ENCODE measurements at places on chromosomes 4 and X.

- no peak for DNase-seq
These were observed 95.7 kb upstream of the AFAP1 start for GRCh38 chr4:8035371-8035780.

GRCh38 chr4:2341261-2341841 lies 77.1 kb downstream of the ZFYVE28 start:
- no peak for DNase-seq

DNA sequence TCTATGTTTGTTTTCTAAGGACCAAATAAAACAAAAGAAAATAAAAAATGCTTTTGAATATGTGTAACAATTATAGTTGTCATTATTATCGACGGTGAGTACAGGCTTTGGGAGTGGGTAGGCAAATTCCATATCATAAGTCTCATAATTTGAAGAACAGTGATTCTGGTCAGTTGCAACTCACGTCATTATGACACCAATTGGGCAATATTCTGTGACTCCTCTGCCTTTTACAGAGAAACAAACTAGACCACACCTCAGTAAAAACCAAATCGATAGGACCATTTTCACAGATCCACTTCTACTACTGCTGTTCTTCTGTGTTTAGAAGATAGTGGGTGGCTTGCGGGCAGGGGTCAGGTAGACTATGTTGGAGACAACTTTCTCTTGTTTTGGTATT lies 250.1 kb downstream of the C4orf33 start:
- DNase-seq, result no peak

DNA sequence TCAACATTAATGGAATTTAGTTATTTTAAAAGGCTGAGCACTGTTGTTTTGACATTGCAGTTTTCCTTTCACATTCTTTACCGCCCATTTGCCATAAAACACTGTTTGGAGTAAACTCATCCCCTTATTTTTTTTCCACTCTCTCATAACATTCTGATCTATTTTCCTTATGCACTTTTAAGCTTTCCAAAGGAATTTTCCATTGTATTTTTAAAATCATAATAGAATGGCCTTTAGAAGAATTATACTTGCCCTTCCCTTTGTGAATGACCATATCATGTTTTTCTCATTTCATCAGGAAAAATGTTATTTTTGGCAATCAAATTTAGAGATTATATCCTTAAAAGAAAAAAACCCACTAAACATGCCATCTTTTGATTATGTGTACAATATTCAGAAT lies 1074.2 kb downstream of the STIM2 start:
- no peak for DNase-seq

GRCh38 chrX:131646106-131646505 lies 102.2 kb downstream of the OR13H1 start:
- DNase-seq, result no peak

DNA sequence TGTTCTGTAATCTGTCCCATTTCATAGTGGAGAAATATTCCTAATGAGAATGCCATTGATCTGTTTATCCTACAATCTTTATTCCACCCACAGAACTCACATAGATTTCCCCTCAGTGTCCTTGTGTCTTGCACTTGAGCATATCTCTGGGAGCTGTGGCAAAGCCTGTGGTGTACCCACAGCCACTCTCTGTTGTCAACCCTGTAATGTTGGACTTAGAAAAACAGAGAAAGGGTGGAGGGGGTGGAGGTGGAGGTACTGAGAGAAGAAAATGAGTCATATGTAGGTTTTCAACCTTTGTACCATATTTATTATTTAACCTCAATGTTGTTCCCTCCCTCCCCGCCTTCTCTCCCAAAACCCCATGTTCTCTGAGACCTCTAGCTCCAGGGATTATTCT lies 46.9 kb upstream of the TLL1 start:
- DNase-seq, result no peak

- peak; percentile 3 for DNase-seq
These were observed 499.6 kb downstream of the ACTRT1 start for GRCh38 chrX:127552571-127552970.

GRCh38 chr4:94595880-94596483 lies 144.2 kb downstream of the PDLIM5 start:
- peak; percentile 65 for DNase-seq

DNA sequence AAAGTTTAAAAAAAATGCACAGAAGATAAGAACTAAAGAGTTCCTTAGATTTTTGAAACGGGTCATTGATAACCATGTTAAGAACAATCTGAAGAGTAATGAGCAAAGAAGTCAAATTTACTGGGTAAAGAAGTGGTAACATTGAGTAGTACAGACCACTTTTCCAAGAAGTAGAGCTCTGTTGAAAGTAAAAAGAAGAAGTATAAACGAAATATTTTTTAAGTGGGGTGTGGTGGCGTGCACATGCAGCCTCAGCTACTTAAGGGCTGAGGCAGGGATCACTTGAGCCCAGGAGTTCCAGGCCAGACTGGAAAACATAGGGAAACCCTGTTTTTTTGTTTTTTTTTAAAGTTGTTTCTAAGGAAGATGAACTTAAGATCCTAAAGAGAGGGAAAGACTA lies 68.5 kb downstream of the UBA6 start:
- no peak for DNase-seq

DNA sequence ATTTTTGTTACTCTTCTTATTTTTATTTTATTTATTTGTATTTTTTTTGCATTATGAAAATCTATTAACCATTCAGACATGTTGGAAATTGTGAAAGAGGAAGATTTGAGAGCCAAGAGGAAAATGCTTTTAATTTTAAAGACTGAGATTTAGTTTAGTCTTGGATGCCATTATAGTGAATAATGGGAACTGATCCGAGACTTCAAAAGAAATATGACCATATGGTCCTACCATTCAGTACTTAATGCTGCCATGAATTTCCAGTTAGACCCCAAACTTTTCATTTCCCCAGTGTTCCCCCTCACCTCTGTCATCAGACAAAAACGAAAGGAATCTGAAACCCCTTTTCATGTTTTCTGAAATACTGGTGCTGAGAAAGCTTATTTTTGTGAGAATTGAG lies 95.5 kb downstream of the TENM3 start:
- no peak for DNase-seq

- no peak for DNase-seq
These were observed 24.6 kb upstream of the SORCS2 start for GRCh38 chr4:7167706-7168105.

DNA sequence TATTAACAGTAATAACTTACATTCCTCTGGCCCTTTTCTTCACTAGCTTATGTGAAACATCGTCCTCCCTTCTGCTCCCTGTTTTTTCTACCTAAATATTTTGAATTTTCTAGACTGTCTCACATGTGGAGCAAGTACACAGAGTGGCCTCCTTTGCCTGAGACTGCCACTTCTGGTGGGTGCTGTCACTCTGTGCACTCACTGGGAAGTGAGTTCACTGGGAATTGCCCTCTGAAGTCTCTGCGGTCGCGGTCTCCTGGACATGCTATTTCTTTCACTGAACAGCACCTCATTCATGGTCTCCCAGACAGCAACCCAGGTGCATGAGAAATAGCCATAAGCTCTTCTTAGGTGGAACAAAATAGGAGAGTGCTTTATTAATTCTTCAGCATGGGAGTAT lies 1179.7 kb upstream of the ADGRL3 start:
- no peak for DNase-seq

GRCh38 chrX:41334363-41335197 lies 618 bp downstream of the DDX3X start:
- DNase-seq, result peak; percentile 46

- DNase-seq, result no peak
These were observed 54.9 kb downstream of the F8 start for GRCh38 chrX:154967603-154968002.
